ENCODE measurements at places on chromosomes 6 and 20.

DNA sequence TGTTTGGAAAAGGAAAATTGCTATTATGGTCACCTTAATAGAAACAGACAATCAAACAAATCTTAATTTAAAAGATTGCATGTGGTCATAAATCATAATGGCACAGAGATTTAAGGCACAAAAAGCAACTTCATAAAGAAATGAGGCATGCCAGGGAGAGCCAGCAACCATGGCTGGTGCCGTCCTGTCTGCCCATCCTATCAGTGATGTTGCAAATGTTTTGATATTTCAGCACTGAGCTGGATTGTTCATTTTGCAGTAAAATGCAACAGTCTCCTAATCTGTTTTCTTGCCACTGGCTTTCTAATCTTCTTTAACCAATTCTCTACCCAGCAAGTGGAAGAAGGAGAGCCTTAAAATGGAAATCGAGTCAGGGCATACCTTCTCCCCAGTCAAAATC, 249.8 kb downstream of the SAMD5 start:
- no peak for DNase-seq

GRCh38 chr6:100721256-100721655, 159.9 kb downstream of the ASCC3 start:
- DNase-seq: no peak

DNA sequence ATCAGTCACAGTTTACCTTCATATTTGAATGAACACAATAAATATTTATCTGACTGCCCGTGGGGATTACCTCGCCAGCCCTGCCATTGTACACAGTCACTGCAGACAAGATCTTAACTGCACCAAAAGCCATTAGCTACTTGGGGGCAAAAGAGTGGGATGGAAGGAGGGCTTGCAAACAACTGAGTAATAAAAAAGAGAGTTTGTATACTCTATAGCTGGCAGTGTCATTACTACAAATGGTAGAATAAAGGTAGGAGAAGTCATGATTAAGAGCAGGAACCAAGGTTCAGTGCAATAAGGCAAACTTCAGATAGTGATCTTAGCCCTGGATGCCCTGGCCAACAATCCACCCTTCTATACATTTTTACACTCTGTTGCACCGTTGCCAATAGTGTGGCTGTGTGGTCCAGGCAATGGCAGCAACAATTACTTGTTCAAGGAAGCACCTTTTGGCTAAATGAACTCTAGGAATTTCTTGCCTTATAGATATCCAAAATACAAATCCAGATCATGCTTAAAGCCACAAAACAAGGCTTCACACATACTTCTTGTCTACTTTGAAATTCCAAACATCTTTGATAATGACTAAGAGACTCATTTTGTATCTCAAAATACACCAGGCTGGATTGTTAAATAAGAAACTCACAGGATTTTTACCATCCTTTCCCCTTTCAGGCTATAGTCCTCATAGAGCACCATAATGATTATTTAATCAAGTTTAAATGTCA, 955.4 kb upstream of the ADGRB3 start:
- DNase-seq: no peak

- no peak for DNase-seq
Measured at GRCh38 chr20:19864130-19864529, 106.1 kb downstream of the RIN2 start.

All from kidney glomerular epithelial cell (primary cell).